ENCODE measurements at places on chromosomes 16 and 17. TPM values are rescaled to one million over a fixed set of nuclear protein-coding genes. Genes with fewer than 3 reads are reported as not detected.

Gene HP
- not detected for total RNA-seq

Gene NUPR1
- 5.8 TPM for total RNA-seq

Gene SPNS2
- total RNA-seq = not detected

Gene SLC9A5
- total RNA-seq = 1.8 TPM

Gene COX6A2
- total RNA-seq = not detected

Gene CCL2
- 126 TPM for total RNA-seq

Gene NPIPB8
- total RNA-seq = not detected

Gene PMFBP1
- under 0.01 TPM for total RNA-seq

Gene ZACN
- not detected for total RNA-seq

Gene OTOA
- total RNA-seq = not detected

Gene KRT24
- not detected for total RNA-seq

Gene HEATR9
- total RNA-seq = not detected

Gene TNFRSF13B
- not detected for total RNA-seq

Gene HOXB3
- 6.3 TPM for total RNA-seq

Gene CCL7
- total RNA-seq = 0.28 TPM

Gene CDK10
- total RNA-seq = 18.6 TPM

Gene EEF2KMT
- total RNA-seq = 16.4 TPM

All from IMR-90 (cell line).